Gastrocnemius medialis (tissue), 4 donors: ENCODE measurements at places on chromosomes 6 and 20. TPM values are rescaled to one million over a fixed set of nuclear protein-coding genes. Genes with fewer than 3 reads are reported as not detected.

The VPS52 gene
- 33.2 TPM for total RNA-seq

The MMUT gene
- total RNA-seq = 15.6 TPM

The TFAP2A gene
- total RNA-seq = not detected

The HSPA12B gene
- 5.0 TPM for total RNA-seq

The HLA-DRB1 gene
- 10.2 TPM for total RNA-seq

The WFDC5 gene
- total RNA-seq = not detected

The GSTA1 gene
- total RNA-seq = not detected

The PGK2 gene
- total RNA-seq = not detected

The SIRPB2 gene
- total RNA-seq = 6.2 TPM

The OTOR gene
- total RNA-seq = not detected

The SLC13A3 gene
- total RNA-seq = 0.41 TPM

- peak overlapping the region; percentile 52 for H3K4me3 ChIP-seq
- H3K36me3 ChIP-seq = no peaks in the 10 kb centered on the region
- H3K27me3 ChIP-seq = peaks cover 23% of the 10 kb centered on the region
- peak; percentile 44 for DNase-seq
- peaks cover 7% of the 10 kb centered on the region for H3K4me1 ChIP-seq
Measured at GRCh38 chr20:47785854-47786764, 828 bp upstream of the SULF2 start.

GRCh38 chr6:52186075-52186474, at the start of gene IL17A:
Gene IL17A (plus strand): TSS chr6:52186375. CDS start chr6:52186432, 57 bp downstream.
- no peaks in the 10 kb centered on the region for H3K36me3 ChIP-seq
- no peak within 1 kb of the TSS for H3K27ac ChIP-seq
- H3K4me1 ChIP-seq = peaks cover 5% of the 10 kb centered on the region
- no peak for DNase-seq
- H3K4me3 ChIP-seq = no peak within 1 kb of the TSS

DNA sequence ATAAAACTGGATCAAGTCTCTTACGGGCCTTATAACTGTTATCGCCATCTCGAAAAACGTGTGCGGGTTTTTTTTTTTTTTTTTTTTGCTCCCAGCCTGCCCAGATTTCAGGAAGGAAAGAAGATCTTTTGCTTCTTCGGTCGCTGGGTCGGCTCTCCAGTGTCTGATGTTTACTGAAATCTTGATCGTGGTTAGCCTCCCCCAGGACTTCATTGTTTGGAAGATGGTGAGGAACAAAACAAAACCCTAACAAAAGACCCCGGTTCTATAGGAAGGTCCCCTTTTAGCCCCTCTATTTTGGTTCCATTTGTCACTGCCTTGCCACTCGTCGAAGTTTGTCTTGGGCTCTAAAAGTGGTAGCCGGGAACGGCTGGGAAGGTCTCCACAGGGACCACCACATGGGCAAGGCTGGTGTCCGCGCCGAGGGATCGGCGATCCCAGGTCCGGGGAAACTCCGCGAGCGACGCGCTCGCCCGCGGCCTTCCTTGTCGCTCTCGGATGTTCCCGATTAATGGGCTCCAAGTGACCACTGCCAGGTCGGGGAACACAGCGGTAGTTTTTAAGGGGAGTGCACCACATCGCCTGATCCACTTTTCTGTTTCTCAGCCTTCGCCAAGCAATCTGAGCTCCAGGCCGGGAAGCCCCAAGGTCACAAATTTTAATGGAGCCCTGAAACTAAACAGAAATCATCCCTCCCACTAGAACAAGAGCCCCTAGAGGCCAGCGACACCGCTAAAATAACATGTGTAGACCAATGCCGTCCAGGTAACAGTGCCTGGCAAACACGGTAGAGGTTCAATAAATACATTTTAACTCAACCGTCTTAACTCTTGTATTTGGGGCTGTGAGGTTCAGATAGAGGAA, 27.0 kb downstream of the TRIM27 start:
- H3K27me3 ChIP-seq = no peaks in the 10 kb centered on the region
- peak; percentile 27 for DNase-seq

DNA sequence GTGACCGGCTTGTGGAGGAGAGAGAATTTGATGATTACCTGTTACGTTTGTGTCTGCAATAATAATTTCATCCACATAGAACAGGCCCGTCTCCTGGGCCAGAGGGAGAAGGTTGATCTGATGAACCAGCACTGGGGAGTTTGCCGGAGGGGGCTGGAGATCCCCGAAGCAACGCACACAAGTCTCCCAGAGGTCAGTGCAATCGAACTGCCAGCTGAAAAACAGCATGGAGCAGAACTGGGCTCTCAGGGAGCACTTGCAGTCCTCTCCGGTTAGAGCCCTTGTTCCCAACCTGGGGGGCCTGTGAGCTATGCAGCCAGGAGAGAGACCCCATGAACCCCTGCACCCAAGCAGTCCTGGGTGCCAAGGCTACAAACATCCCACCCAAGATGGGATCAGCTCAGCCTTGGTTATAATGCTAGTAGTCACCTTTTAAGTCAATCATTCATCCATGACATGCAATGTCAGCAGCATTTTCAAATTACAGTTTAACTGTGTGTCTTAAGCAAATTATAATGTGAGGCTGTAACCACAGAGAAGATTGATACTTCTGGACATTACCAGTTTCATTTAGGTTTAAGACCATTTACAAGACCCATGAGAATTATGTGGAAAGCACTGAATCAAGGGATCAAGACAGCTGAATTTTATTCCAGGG, 34.2 kb downstream of the PKHD1 start:
- no peak overlapping the region for H3K4me3 ChIP-seq
- H3K27ac ChIP-seq = no peak overlapping the region
- no peaks in the 10 kb centered on the region for H3K36me3 ChIP-seq
- H3K4me1 ChIP-seq = no peaks in the 10 kb centered on the region
- no peaks in the 10 kb centered on the region for H3K27me3 ChIP-seq

GRCh38 chr20:60629206-60629605, 622.9 kb upstream of the CDH4 start:
- H3K36me3 ChIP-seq = no peaks in the 10 kb centered on the region
- H3K27ac ChIP-seq = no peak overlapping the region
- no peaks in the 10 kb centered on the region for H3K27me3 ChIP-seq
- no peaks in the 10 kb centered on the region for H3K4me1 ChIP-seq
- no peak overlapping the region for H3K4me3 ChIP-seq

- peak overlapping the region; percentile 93 for H3K27ac ChIP-seq
- H3K4me1 ChIP-seq = peaks cover 17% of the 10 kb centered on the region
- no peaks in the 10 kb centered on the region for H3K27me3 ChIP-seq
- H3K36me3 ChIP-seq = no peaks in the 10 kb centered on the region
Measured at GRCh38 chr6:158818581-158819212, 471 bp downstream of the EZR start.

- H3K27me3 ChIP-seq = no peaks in the 10 kb centered on the region
- H3K4me3 ChIP-seq = no peak overlapping the region
- no peak for DNase-seq
- H3K4me1 ChIP-seq = peaks cover 5% of the 10 kb centered on the region
Measured at GRCh38 chr6:43944908-43945767, 175.1 kb downstream of the VEGFA start.

GRCh38 chr6:6758915-6759654, 170.6 kb downstream of the LY86 start:
- peak; percentile 55 for DNase-seq
- H3K27ac ChIP-seq = peak overlapping the region; percentile 18
- peaks cover 7% of the 10 kb centered on the region for H3K4me1 ChIP-seq
- H3K27me3 ChIP-seq = no peaks in the 10 kb centered on the region
- H3K36me3 ChIP-seq = no peaks in the 10 kb centered on the region

DNA sequence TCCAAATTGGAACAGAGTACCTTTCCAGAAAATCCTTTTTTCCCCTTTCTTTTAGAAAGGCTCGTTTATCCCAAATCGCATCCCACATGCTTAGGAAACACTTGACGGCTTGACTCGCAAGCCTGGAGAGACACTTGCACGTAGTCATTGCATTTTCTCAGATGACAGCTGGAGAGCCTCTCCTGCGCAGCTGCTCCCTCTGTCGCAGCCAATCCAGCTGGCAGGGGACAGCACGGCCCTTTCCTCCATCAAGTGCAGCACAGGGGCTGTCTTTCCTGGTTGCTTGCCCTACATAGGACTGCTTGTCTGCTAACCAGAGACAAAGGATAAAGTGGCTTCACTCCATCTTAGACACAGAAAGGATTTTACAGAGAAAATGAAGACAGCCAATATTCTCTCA, 77.6 kb upstream of the RGS17 start:
- no peak for DNase-seq
- H3K27ac ChIP-seq = no peak overlapping the region
- H3K36me3 ChIP-seq = no peaks in the 10 kb centered on the region

GRCh38 chr6:4018924-4019236, 60.1 kb downstream of the FAM217A start:
- peak overlapping the region; percentile 98 for H3K27ac ChIP-seq
- H3K4me1 ChIP-seq = peaks cover 54% of the 10 kb centered on the region
- peak overlapping the region; percentile 90 for H3K4me3 ChIP-seq
- H3K27me3 ChIP-seq = no peaks in the 10 kb centered on the region

- no peaks in the 10 kb centered on the region for H3K36me3 ChIP-seq
- no peak overlapping the region for H3K27ac ChIP-seq
- H3K4me1 ChIP-seq = no peaks in the 10 kb centered on the region
- H3K4me3 ChIP-seq = peak overlapping the region; percentile 15
- DNase-seq = no peak
Measured at GRCh38 chr6:12296255-12296573, 6.1 kb downstream of the EDN1 start.

DNA sequence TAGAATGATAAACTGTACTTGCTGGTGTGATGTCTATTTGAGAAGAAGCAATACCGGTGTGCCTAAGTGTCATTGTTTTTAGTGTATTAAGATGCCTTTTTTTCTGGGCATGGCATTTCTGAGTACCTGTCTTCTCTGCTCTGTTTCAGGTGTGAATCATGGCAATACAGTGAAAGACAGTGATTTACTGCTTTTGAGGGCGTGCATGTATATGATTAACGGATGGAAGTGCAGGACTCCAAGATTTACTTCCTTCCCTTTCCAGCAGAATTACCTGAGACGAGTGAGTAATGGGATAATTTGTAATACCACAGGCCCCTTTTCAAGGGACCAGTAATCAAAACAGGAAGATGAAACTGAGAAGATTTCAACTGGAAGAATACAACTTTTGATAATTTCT, 315.8 kb downstream of the SOX4 start:
- no peaks in the 10 kb centered on the region for H3K27me3 ChIP-seq
- no peak for DNase-seq
- H3K27ac ChIP-seq = no peak overlapping the region
- no peaks in the 10 kb centered on the region for H3K4me1 ChIP-seq
- H3K36me3 ChIP-seq = no peaks in the 10 kb centered on the region
- no peak overlapping the region for H3K4me3 ChIP-seq

DNA sequence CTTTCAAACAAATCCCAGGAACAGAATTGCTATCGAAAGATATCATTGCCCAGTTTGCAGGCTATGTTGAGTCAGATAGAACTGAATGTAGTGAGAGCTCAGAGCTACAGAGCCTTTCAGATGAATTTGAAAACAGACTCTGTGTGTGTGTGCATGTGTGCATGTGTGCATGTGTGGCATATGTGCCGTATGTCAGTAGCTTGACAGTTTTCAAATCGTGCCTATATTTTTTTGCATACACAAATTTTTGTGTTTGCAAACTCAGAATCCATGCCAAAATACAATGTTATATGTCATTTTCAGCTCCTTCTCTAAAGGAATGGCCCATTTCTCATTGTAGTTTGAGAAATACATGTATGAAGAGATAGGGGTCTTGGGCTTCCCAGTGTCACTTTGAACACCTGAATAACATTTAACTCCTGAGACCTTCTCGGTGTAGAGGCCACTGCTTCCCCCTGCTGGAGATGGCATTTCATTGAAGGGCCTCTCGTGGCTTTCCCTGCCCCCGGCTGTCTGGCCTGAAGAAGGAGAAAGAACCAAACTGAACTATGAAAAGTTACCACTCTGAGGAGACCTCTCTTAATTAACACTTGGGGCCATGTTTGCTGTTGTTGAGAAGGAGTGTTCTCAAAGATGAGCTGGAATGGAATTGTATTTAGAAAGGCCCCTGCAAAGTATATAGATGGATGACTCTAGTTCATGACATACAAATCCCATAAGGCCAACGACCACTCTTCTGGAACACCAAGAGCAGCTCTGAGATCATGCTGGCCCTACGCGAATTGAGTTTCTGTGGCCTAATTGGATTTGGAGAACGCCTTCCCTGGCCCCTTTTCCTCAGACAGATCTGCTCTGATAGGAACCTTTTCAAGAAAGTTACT, 58.7 kb downstream of the VAPB start:
- H3K36me3 ChIP-seq = no peaks in the 10 kb centered on the region
- H3K4me3 ChIP-seq = no peak overlapping the region
- no peaks in the 10 kb centered on the region for H3K4me1 ChIP-seq
- no peak overlapping the region for H3K27ac ChIP-seq

DNA sequence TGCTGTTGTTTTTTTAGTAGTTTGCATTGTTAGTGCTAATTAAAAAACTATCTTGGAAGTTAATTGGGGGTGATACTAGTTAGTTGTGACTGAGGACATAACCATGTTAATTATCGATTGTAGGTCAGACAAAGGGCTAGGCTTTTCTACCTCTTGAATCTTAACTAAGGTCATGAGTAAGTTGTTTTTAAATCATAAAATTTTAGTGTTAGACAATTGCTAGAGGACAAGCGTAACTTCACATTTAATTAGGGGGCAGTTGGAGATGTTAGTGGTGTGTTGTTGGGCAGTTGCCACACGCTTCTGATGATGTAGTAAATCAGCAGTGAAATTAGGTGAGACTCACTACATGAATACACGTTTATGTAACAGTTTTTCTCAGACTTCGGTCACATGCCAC, 619.1 kb upstream of the FLRT3 start:
- H3K4me3 ChIP-seq = no peak overlapping the region
- no peaks in the 10 kb centered on the region for H3K36me3 ChIP-seq
- peaks cover 6% of the 10 kb centered on the region for H3K4me1 ChIP-seq

DNA sequence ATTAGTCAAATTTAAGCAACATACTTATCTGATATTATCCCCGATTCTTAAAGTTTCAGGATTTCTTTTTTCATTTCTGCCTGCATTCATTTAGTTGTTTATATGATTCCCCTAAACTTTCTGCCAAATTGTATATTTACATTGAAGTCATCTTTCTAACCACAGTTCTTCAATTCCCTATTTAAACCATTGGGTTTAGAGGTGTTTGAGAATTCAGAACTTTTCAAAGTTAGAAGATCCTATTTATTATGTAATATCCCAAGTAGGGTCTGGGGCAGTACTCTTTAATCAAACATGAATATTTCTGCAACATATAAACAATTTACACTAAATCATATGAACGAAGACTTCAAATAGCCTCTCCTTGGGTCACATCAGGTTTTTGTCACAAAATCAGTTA, 52.9 kb downstream of the KLHL31 start:
- no peaks in the 10 kb centered on the region for H3K36me3 ChIP-seq
- no peak for DNase-seq
- no peak overlapping the region for H3K27ac ChIP-seq
- no peak overlapping the region for H3K4me3 ChIP-seq

- H3K36me3 ChIP-seq = no peaks in the 10 kb centered on the region
- H3K4me3 ChIP-seq = no peak overlapping the region
- H3K27me3 ChIP-seq = no peaks in the 10 kb centered on the region
- no peak for DNase-seq
- no peak overlapping the region for H3K27ac ChIP-seq
Measured at GRCh38 chr6:87710090-87710489, 8.1 kb upstream of the AKIRIN2 start.

GRCh38 chr20:61694682-61695081, 371.0 kb downstream of the TAF4 start:
- no peak overlapping the region for H3K27ac ChIP-seq
- H3K4me1 ChIP-seq = no peaks in the 10 kb centered on the region
- H3K36me3 ChIP-seq = no peaks in the 10 kb centered on the region
- no peak for DNase-seq
- no peaks in the 10 kb centered on the region for H3K27me3 ChIP-seq
- H3K4me3 ChIP-seq = no peak overlapping the region
